Stimulated activated CD4-positive, alpha-beta T cell treated with anti-CD3 and anti-CD28 coated beads, TNF-alpha, amount 100 ng/mL, for 1 hour (primary cell): ENCODE measurements at places on chromosomes 3 and 15.

DNA sequence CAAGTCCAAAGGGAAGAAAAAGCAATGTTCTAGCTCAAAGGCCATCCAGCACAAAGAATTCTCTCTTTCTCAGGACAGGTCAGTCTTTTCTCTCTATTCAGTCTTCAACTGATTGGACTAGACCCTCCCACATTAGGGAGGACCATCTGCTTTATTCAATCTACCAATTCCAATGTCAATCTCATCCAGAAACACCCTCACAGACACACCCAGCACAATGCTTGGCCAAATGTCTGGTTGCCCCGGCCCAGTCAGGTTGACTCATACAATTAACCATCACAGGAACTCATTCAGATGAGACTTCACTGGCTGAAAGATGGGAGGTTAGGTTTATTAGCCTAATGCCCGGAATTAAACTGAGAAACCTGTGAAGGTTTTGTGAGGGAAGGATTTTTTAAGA lies 32.4 kb downstream of the ACAN start:
- DNase-seq = no peak

- DNase-seq = no peak
Measured at GRCh38 chr3:165192610-165193192, 3.5 kb downstream of the SLITRK3 start.

DNA sequence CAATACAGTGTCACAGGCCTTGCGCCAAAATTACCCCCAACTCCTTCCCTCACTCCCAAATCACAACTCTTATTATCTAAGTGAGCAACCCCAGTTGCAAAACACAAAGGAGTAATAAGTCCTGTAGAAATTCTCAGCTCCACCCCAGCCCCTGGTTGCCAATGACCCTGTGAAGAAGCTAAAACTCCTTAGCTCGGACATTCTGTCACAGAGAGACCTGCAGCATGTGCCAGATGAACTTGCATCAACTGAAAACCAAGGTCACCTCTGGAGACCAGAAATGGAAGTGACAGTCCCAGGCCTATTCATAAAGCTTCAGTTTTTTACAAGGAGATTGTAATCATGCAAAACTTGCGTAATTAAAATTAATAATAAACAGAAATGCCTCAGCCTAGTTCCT lies 55.2 kb downstream of the RBPMS2 start:
- DNase-seq = no peak

- no peak for DNase-seq
Measured at GRCh38 chr3:172622156-172622555, 88.7 kb downstream of the NCEH1 start.

- no peak for DNase-seq
Measured at GRCh38 chr3:47476330-47476626, 537 bp upstream of the SCAP start.

GRCh38 chr15:61309031-61309511 lies 80.0 kb upstream of the RORA start:
- DNase-seq = no peak

- DNase-seq = no peak
Measured at GRCh38 chr3:177378168-177378567, 180.9 kb upstream of the TBL1XR1 start.

- no peak for DNase-seq
Measured at GRCh38 chr3:99114565-99115291, 213.2 kb upstream of the DCBLD2 start.

- no peak for DNase-seq
Measured at GRCh38 chr15:40871749-40872617, 2.1 kb downstream of the RHOV start.

- DNase-seq = no peak
Measured at GRCh38 chr3:21544076-21544462, 206.9 kb downstream of the ZNF385D start.

DNA sequence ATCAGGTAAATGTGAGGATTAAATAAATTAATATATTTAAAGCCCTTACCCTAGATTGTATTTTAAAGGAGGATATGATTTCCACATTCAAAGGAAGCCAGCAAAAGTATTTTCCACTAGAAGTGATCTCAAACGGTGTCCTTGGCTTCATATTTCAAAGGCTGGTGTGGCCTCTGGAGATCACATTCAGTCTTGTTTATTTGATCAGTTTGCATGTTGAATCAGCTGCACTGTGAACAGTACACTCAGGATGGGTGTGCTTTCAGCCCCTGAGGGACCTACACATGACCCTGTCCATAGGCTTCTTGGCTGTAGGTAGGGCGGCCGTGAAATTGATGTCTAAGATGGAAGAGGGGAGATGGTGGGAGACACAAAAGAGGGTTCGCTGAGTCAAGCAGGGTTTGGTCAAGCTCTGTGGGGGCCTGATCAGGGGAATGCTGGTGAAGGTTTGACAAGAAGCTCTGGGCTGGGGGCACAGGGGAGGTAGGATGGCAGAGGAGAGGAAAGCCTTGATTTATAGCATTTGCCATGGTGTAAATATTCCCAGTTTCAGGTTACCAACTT lies 21.9 kb downstream of the CYP8B1 start:
- DNase-seq = no peak

DNA sequence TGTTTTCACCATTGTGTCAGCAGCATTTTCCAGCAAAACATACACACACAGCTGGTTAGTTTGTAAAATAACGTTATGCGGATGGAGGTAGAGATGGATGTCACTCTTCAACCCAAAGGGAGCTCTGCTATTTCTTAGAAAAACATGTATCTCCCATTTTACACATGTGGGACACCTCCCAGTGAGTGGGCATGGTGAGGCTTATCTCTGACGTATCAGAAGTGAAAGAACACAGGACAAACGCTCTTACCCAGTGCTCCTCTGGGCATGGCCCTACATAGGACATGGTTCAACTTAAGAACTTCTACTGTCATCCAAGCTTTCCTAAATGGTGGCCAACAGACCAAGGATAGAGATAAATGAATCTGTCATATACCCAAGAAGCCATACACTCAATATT lies 2.1 kb downstream of the FAM240A start:
- DNase-seq = no peak

DNA sequence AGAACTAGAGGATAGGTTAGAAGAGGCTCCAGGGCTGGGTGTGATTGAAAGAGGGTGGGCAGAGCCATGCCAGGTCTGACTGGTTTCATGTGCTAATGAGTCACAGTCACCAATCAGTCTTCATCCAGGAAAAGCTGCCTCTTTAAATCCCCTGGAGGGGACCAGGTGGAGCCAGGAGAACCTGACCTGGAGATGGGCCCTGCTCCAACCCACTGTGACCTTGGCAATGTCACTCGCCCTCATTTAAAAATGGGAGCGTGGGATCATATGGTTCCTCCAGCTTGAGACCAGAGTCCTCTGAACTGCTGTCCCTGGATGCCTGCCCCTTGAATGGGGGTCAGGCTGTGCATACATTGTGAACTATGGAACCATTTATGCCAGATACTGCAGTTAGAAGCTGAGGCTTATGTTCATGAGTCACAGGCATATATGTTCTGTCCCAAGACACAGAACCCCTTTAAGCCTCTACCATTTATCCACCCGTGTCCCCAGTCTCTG lies 23.0 kb downstream of the HES1 start:
- no peak for DNase-seq

DNA sequence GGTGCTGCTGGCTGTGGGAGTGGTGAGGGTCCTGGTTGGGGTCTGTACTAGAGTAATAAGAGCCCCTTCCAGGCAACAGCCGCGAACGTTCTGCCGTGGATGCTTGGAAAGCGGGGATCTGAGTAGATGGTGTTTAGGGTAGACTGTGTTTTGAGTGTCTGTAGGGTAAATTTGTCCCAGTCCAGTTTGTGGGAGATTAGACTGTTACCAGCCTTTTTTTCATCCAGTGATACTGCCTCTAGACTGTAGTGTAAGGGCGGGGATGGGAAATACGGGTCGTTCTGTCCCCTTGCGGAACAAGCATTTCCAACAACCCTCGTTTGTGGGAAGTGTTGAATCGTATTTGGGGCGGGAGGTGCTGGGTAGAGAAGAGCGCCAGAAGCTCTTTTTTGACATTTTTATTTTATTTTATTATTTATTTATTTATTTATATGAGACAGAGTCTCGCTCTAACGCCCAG lies 424 bp downstream of the HAUS2 start:
- no peak for DNase-seq

DNA sequence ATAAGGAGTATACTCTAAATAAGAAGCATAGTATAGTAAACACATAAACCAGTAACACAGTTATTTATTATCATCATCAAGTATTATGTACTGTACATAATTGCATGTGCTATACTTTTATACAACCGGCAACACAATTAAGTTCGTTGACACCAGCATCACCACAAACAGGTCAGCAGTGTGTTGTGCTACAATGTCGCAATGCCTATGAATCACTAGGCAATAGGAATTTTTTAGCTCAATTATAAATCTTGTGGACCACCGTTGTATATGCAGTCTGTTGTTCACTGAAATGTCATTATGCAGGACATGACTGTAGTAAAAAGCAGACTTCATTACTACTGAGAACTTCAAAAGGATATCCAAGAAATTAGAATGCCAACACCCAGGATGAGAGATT lies 177.0 kb downstream of the PDCD6IP start:
- DNase-seq = no peak
